ENCODE measurements at places on chromosomes 2 and 18. TPM values are rescaled to one million over a fixed set of nuclear protein-coding genes. Genes with fewer than 3 reads are reported as not detected.
A peak's percentile ranks its signal among the peaks of the same experiment; 100 is the strongest.

GRCh38 chr18:53946594-53946993, 277.9 kb downstream of the MBD2 start:
- H3K4me1 ChIP-seq, result no peaks in the 10 kb centered on the region
- DNase-seq, result no peak
- no peak overlapping the region for H3K4me3 ChIP-seq
- H3K36me3 ChIP-seq, result no peaks in the 10 kb centered on the region

DNA sequence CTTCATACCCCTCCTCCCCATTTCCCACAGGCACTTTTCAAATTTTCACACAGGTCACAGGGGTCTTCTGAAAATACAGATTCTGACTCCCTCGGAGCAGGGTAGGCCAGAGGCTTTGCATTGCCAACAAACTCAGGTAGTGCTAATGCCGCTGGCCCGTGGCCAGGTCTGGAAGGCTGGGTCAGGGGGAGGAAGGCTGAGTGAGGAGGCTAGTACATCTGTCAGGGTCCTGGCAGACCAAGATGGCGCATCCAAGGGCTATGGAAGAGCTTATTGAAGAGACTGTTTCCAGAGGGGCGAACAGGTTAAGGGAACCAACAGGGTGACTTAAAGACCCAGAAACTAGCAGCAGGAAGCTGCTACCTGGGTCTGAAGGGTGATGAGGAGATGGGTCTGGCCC, 336.7 kb upstream of the ID2 start:
- no peak overlapping the region for H3K27ac ChIP-seq
- no peaks in the 10 kb centered on the region for H3K36me3 ChIP-seq
- H3K4me1 ChIP-seq, result no peaks in the 10 kb centered on the region
- no peak for DNase-seq
- H3K27me3 ChIP-seq, result no peaks in the 10 kb centered on the region

DNA sequence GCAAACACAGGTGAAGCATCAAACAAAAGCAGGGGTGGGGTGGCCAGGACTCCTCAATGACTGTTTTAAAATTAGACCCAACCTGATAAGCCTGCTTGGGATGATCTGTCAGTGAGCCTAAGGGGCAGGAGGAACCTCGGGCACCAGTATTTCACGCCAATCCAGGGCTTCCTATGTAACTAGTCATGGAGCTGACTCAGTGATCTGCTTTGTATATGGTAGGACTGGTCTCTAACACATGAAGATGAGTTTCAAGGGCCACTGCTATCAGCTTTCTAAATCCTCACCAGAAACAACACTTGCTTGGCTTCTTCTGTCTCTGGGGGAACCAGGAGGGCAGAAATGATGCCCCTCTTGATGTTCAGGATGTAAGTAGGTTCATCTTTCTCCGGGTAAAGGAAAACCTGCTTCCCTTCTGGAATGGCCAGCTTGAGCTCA, 6.2 kb downstream of the APOB start:
- no peak overlapping the region for H3K4me3 ChIP-seq
- no peak overlapping the region for H3K27ac ChIP-seq
- H3K4me1 ChIP-seq, result no peaks in the 10 kb centered on the region
- H3K27me3 ChIP-seq, result 0 out of 2 replicates have a peak, but pooled peaks cover 2% of the 10 kb centered on the region
- H3K36me3 ChIP-seq, result no peaks in the 10 kb centered on the region
- DNase-seq, result no peak

GRCh38 chr2:105769504-105769903, 24.8 kb downstream of the NCK2 start:
- H3K27ac ChIP-seq, result no peak overlapping the region
- no peak overlapping the region for H3K4me3 ChIP-seq
- no peaks in the 10 kb centered on the region for H3K27me3 ChIP-seq
- no peak for DNase-seq

GRCh38 chr2:73290049-73290839, 3.1 kb downstream of the EGR4 start:
- no peaks in the 10 kb centered on the region for H3K36me3 ChIP-seq
- peak; percentile 41 for DNase-seq
- no peak overlapping the region for H3K4me3 ChIP-seq
- peaks cover 53% of the 10 kb centered on the region for H3K27me3 ChIP-seq

- H3K36me3 ChIP-seq, result no peaks in the 10 kb centered on the region
- no peak overlapping the region for H3K4me3 ChIP-seq
- H3K4me1 ChIP-seq, result peaks cover 10% of the 10 kb centered on the region
- H3K27ac ChIP-seq, result no peak overlapping the region
Measured at GRCh38 chr18:59954755-59955156, 55.0 kb downstream of the PMAIP1 start.

Gene ECEL1
- not detected for total RNA-seq

Gene AAMP
- total RNA-seq, result 118 TPM

GRCh38 chr18:46474487-46475389, 182.3 kb downstream of the LOXHD1 start:
- no peak overlapping the region for H3K27ac ChIP-seq
- H3K4me3 ChIP-seq, result no peak overlapping the region
- H3K4me1 ChIP-seq, result no peaks in the 10 kb centered on the region
- H3K36me3 ChIP-seq, result no peaks in the 10 kb centered on the region
- DNase-seq, result no peak

GRCh38 chr2:131156452-131157149, 51.5 kb downstream of the PLEKHB2 start:
- no peak for DNase-seq
- no peaks in the 10 kb centered on the region for H3K4me1 ChIP-seq
- no peak overlapping the region for H3K27ac ChIP-seq
- no peak overlapping the region for H3K4me3 ChIP-seq
- no peaks in the 10 kb centered on the region for H3K27me3 ChIP-seq
- no peaks in the 10 kb centered on the region for H3K36me3 ChIP-seq

GRCh38 chr2:124343827-124344498, 318.9 kb downstream of the CNTNAP5 start:
- H3K4me3 ChIP-seq, result no peak overlapping the region
- no peaks in the 10 kb centered on the region for H3K4me1 ChIP-seq
- DNase-seq, result no peak
- no peaks in the 10 kb centered on the region for H3K27me3 ChIP-seq
- no peaks in the 10 kb centered on the region for H3K36me3 ChIP-seq

Gene SKOR2
- not detected for total RNA-seq

DNA sequence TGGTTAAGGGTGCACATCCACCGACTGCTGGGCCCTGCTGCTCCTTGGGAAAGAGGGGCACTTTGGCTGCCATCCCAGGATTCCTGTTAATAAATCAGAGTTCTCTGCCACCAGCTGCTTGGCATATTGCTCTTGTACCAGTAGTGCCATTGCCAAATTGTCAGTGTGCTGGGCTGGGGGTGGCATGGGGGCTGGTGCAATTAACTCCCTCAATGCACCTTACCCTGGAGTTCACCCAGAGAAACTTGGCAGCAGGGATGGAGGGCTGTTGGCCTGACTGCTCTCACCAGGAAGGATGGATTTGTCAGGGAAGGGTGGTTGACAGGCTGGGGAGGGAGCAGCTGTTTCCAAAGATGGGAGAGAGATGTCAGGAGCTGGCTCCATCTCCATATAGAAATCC, 94.6 kb upstream of the SKOR2 start:
- no peaks in the 10 kb centered on the region for H3K4me1 ChIP-seq
- H3K27ac ChIP-seq, result no peak overlapping the region
- H3K36me3 ChIP-seq, result no peaks in the 10 kb centered on the region
- no peaks in the 10 kb centered on the region for H3K27me3 ChIP-seq
- no peak for DNase-seq

DNA sequence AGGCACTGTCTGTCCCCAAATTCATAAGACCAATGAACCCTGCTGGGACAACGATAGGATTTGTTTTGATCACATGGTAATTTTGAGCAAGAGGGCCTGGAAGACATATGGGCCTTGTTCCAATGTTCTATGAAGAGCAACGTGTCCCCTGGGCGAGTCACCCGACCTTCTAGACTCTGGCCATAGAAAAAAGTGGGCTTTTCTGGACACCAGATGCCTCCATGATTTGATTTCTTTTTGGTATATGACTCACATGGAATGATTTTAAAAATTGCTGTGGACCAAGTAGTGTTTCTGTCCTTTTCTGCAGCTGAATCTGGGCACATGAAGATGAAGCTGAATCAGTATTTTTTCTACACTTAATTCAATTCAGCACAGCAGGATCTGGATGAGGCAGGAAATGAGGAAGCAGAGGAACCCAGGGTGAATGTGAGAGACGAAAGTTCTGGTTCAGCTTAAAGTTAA, 104.9 kb downstream of the CDC42EP3 start:
- no peak overlapping the region for H3K4me3 ChIP-seq
- H3K4me1 ChIP-seq, result peaks cover 28% of the 10 kb centered on the region
- peak; percentile 95 for DNase-seq
- no peaks in the 10 kb centered on the region for H3K27me3 ChIP-seq
- H3K27ac ChIP-seq, result peak overlapping the region; percentile 34

Gene KANSL3
- 26.3 TPM for total RNA-seq

DNA sequence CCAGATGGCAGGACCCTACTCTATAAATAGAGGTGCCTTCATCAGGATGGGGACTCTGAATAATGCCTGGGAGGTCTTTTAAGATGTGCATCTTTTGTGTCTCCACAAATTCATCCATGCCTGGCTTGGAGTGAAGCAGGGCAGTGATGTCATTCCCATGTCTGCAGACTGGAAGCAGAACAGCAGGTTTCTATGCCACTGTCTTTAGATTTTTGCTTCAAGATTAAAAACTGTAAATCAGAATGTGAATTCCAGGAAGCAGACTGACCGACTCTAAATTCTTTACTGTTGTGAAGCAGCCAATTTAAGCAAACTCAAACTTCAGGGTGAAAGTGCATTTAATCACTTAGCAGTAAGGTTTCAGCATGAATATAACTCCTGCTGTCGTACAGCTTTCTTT, 159.3 kb downstream of the SCG2 start:
- H3K4me1 ChIP-seq, result no peaks in the 10 kb centered on the region
- no peak overlapping the region for H3K27ac ChIP-seq
- peak; percentile 11 for DNase-seq
- H3K4me3 ChIP-seq, result no peak overlapping the region
- H3K27me3 ChIP-seq, result no peaks in the 10 kb centered on the region

- H3K27ac ChIP-seq, result no peak overlapping the region
- peaks cover 2% of the 10 kb centered on the region for H3K4me1 ChIP-seq
- H3K4me3 ChIP-seq, result no peak overlapping the region
- no peaks in the 10 kb centered on the region for H3K36me3 ChIP-seq
Measured at GRCh38 chr2:43612944-43613343, 17.1 kb upstream of the THADA start.

Gene CD8B2
- total RNA-seq, result not detected

GRCh38 chr2:170822290-170823087, 5.8 kb downstream of the GAD1 start:
- DNase-seq, result no peak
- no peaks in the 10 kb centered on the region for H3K36me3 ChIP-seq
- H3K27ac ChIP-seq, result no peak overlapping the region

DNA sequence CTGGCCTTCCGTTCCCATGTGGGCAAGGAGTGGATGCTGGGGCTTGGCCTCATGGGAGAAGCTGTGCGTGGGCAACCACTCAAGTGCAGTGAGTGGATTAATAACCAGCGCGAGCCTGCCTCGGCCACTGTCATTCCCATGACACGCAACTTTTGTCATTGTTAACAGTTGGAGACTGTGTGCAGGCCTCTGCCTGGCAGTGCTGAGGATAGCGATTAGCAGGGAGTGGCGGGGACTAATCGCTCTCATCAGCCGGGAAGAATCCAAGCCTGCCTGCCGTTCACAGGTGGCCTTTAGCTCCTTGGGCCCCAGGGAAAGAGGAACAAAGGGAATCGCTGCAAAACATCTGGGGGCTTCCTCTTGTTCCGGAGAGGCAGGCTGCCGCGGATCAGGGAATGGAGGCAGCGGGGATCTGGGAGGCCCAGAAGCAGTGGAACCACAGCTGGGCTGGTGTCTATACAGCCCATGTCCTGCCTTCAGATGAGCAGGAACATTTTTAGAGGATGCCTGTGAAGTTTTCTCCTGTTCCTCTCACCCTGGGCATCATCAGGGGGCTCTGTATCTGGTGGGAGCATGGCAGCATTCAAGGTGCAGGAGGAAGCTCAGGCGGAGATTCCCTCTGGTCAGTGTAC, 53.8 kb downstream of the CTIF start:
- H3K27ac ChIP-seq, result no peak overlapping the region
- H3K27me3 ChIP-seq, result no peaks in the 10 kb centered on the region
- H3K4me3 ChIP-seq, result no peak overlapping the region
- H3K4me1 ChIP-seq, result peaks cover 19% of the 10 kb centered on the region

GRCh38 chr2:200367155-200367554, 60.7 kb downstream of the SPATS2L start:
- H3K36me3 ChIP-seq, result peaks cover 6% of the 10 kb centered on the region
- H3K27me3 ChIP-seq, result no peaks in the 10 kb centered on the region
- H3K4me3 ChIP-seq, result no peak overlapping the region

- no peaks in the 10 kb centered on the region for H3K4me1 ChIP-seq
- DNase-seq, result no peak
- no peaks in the 10 kb centered on the region for H3K36me3 ChIP-seq
- no peak overlapping the region for H3K27ac ChIP-seq
- H3K27me3 ChIP-seq, result peaks cover 5% of the 10 kb centered on the region
Measured at GRCh38 chr2:204032301-204032700, 95.7 kb downstream of the ICOS start.

DNA sequence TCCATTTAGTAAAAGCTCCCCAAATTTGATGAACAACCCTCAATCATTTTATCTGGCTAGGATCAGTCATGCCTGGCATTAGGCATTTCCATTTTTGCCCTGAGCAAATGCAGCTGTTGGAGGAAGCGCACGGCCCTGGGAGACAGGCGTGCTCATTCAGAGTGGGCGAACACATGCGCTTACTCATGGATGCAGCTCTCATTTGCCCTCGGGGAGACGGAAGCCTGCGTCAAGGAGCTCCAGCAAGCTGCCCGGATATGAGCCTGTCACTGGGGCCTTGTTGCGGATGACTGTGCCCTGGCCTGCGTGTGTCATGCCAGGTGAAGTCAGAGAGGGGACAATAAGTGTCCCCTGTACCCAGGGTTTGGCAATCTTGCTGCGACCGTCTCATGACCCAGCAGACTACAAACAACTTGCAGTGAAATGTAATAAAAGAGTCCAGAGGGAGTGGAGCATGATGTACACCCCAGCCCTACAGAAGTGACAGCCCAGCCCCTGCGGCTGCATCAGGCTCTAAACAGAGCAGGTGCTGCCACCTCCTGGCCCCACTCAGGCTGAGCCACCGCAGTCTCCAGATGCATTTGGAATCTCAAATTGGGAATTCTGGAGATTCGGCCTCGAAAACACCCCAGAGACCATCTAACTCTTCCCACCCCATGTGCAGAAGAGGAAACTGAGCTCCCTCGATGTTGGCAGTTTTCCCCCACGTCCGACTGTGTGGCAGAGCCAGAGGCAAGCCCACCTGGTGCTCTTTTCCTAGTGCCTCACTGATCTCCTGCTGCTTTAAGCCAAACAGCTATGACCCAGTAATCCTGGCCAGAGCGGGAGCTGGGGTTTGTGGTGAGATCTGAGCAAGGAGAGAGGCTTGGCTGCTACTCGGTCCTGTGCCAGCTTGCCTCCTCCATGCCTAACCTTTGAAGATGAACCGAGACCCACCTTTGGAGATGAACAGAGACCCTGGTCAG, 105.0 kb upstream of the ALK start:
- peak; percentile 22 for DNase-seq
- no peak overlapping the region for H3K4me3 ChIP-seq
- peaks cover 10% of the 10 kb centered on the region for H3K27me3 ChIP-seq
- no peaks in the 10 kb centered on the region for H3K36me3 ChIP-seq
- no peaks in the 10 kb centered on the region for H3K4me1 ChIP-seq
- no peak overlapping the region for H3K27ac ChIP-seq

GRCh38 chr2:43874776-43875451, 36.1 kb downstream of the ABCG8 start:
- no peak overlapping the region for H3K4me3 ChIP-seq
- H3K27me3 ChIP-seq, result peaks cover 33% of the 10 kb centered on the region
- no peak overlapping the region for H3K27ac ChIP-seq
- no peak for DNase-seq

- H3K4me1 ChIP-seq, result no peaks in the 10 kb centered on the region
- H3K27ac ChIP-seq, result no peak overlapping the region
- peaks cover 30% of the 10 kb centered on the region for H3K36me3 ChIP-seq
- no peaks in the 10 kb centered on the region for H3K27me3 ChIP-seq
Measured at GRCh38 chr2:201733544-201733943, 35.1 kb upstream of the MPP4 start.

All from IMR-90 (cell line).